ENCODE measurements at places on chromosomes 16 and 17.

DNA sequence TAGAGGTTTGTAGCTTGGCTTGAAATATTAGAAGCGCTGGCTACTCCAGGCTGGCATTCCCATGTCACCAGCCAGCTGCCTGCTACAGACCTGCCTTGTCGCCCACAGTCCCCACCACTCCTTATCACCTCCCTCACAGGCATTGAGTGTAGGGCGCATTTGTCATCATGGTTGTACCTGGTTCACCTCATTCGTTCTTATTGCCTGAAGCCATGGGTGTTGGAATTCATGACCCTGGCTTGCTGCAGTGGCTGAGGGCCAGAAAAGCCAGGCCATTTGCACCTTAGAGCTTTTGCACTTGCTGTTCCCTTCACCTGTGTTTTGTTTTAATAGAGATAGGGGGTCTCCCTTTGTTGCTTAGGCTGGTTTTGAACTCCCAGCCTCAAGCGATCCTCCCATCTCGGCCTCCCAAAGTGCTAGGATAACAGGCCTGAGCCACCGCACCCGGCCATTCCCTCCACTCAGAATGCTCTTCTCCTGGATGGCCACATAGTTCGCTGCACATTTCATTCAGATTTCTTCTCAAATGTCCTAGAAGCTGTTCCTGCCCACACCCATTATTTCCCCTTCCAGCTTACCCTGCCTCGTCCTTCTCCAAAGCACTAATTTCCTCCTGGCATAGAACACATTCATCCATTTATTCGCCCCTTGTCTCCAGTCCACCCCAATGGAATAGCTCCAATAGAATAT, 97.6 kb downstream of the C16orf78 start:
- no peak for DNase-seq

- no peak for DNase-seq
Observed at GRCh38 chr17:82913304-82914043, 73.7 kb upstream of the ZNF750 start.

- DNase-seq = peak; percentile 46
Observed at GRCh38 chr16:88561485-88562359, 8.5 kb upstream of the ZC3H18 start.

DNA sequence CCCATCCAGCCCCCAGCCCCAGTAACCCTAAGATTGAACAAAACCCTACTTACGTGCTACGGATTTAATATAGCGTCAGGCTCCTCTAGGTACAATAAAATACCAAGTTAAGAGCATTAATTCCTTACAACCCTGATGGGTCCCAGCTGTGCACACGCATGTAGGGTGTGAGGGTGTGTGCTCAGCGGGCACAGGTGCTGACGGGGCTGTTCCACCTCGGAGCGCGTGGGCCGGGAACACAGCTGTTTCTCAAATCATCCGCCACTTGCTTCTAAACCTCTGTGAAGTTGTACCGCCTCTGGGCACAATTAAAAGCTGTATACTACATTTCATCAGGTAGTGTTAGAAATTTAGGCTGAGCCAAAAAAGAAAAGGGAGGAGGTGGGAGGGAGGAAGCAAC, 478.6 kb downstream of the MAF start:
- DNase-seq = no peak

Measured in memory B cell (primary cell).